ENCODE measurements at places on chromosomes 2 and 18. TPM values are rescaled to one million over a fixed set of nuclear protein-coding genes. Genes with fewer than 3 reads are reported as not detected.

- no peak for DNase-seq
These were observed 24.2 kb downstream of the TNS1 start for GRCh38 chr2:217978536-217979150.

DNA sequence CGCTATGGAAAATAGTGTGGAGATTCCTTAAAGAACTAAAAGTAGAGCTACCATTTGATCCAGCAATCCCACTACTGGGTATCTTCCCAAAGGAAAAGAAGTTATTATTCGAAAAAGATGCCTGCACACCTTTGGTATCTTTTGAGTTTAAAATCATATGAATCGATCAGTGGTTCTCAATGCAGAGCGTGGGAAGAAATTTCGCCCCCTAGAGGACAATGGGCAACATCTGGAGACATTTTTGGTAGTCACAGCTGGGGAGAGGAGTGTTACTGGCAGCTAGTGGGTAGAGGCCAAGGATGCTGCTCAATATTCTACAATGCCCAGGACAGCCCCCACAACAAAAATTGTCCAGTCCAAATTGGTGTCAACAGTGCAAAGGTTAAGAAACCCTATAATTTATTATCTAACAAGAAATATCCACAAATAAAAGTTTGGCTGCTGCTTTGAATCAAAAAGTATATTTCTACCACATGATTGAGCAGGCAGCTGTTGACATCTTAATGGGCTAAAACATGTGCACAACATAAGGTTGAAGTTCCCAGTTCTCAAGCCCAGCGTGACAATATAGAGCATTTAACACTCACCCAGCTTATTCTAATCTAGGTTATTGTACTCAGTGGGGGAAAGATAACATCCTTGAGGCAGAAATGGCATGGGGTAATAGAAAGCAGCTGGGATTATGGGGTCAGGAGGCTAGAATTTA lies 425.7 kb downstream of the LRATD1 start:
- DNase-seq, result no peak

GRCh38 chr2:201986463-201986735 lies 47.3 kb upstream of the FZD7 start:
- no peak for DNase-seq

GRCh38 chr18:49907346-49907929 lies 94.1 kb upstream of the ACAA2 start:
- DNase-seq, result no peak

- DNase-seq, result no peak
These were observed 9.7 kb upstream of the CUL3 start for GRCh38 chr2:224594840-224595239.

The C2orf15 gene
- total RNA-seq, result 0.19 TPM

GRCh38 chr2:150168595-150169236 lies 318.8 kb downstream of the RND3 start:
- no peak for DNase-seq

DNA sequence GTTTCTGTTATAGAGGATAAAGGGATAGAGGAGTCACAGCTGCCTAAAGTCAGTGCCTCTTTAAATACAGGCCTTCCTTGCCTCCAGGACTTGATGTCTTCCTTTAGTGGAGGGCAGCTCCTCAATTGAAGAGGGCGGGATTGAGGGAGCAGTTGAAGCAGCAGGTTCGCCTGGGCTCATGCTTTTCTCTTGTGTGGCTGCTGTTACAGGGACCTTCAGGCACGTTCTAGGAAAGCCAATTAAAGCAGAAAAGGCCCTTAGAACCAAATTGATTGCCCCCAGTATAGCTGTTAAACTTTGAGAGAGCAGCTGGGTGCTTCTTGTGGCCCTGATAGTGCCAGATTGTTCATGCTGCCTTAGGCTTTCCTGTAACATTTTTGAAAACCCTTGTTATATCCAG lies 42.0 kb upstream of the LTBP1 start:
- DNase-seq, result no peak

GRCh38 chr2:78718473-78718872 lies 307.0 kb upstream of the REG3G start:
- no peak for DNase-seq

DNA sequence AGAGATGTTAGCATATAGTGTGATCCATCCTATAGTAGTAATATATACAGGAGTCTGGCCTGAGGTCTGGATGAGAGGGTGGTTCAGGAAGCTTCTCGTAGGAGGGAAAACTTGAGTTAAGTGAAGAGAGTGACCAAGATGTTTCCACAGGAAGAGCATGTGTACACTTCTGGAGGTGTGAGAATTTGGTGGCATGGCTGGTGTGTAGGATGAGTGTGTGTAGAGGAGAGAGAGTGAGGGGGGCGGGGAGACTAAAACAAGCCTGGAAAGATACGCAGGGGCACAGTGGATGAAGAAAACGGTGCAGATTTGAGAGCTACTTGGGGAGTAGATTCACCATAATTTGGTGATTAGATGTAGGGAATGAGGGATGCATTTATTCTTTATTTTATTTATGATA lies 43.5 kb upstream of the CTLA4 start:
- DNase-seq, result no peak

DNA sequence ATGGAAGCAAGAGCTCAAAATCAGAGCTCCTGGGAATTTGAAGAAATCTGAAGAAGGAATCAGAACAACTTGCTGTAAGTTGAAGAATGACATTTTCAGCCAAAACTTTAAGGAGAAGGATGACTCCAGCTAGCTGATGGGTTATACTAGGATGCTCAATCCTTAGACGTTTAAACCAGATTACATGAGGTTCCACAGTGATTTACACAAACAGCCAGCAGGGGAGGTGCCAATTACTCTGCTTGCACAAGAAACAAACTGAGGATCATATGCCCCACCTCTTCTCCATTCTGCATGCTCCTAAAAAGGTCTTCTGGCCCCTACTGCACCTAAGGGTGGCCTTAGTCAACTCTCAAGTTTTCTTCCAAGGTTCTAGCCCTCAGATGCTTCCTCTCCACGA lies 47.9 kb upstream of the PCBP1 start:
- no peak for DNase-seq

DNA sequence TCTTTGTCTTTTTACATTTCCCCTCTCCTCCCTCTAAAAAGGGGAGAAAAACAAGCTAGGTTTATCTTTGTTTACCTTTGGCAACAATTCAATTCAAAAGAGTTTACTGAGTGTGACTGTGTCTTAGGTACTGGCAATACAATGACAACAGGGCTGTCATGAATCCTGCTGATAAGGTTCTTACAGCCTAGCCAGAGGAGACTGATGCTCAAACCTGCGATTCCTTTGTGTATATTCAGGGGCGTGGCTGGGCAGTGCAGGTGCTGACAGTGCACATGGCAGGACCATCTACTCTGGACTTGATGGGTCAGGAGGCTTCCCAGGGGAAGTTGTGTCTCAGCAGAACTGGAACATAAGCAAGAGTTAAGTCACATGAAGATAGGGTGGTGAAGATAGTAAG lies 23.2 kb upstream of the TTN start:
- no peak for DNase-seq

DNA sequence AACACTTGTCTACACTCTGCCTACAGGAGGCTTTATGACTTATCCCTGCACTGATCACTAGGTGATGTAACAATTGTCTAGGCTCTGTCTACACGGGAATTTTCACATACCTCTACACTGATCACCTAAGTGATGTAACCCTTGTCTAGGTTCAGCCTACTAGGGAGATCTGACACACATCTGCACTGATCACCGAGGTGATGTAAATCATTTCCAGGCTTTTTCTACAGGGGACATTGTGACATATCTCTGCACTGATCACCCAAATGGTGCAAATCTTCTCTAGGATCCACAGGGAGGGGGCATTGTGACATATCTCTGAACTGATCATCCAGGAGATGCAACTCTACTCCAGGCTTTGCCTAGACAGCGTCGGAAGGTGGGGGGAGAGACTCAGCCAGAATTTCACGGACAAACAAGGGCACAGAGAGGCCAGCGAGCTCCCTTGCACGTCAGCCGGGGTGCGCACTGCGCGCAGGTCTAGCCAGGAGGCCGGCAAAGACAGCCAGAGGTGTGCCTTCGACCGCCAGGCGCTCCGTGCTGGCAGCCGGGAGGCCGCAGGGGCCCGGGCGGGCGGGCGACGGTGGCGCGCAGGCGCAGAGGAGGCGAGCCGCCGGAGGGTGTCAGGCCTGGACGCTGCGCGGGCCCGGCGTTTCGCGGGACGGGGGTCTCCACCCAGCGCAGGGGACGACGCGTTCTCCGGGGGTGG lies 46.9 kb upstream of the USP14 start:
- peak; percentile 61 for DNase-seq

DNA sequence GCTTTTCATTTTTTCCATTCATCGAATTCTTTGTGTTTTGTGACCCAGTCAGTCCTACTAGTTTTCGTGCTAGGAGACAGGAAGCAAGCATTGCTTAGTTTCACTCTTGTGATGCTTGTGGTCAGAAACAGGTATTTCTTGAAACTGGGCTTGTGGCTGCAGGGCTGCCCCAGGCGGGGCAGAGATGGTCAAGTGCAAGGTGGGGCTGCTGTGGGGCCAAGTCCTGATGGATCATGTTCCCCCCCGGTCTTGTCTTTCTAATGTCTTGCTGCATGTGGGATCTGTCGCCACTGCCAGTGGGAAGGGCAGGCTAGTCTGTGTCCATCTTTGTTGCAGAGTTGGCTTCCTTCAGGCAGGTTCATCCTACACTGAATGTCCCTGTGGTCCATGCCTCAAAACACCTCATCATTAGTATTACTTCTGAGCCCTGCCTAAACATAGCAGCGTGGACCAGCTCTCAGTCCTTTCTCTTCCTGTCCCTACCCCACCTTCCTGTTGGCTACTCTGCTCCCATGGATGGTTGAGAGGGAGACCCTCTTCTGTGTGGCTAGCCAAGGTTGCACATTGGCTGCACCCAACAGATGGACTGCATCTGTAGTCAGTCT lies 38.7 kb downstream of the INPP4A start:
- no peak for DNase-seq

The TBR1 gene
- not detected for total RNA-seq

The PDE11A gene
- total RNA-seq, result not detected

The C2orf66 gene
- not detected for total RNA-seq

The SALL3 gene
- total RNA-seq, result not detected

DNA sequence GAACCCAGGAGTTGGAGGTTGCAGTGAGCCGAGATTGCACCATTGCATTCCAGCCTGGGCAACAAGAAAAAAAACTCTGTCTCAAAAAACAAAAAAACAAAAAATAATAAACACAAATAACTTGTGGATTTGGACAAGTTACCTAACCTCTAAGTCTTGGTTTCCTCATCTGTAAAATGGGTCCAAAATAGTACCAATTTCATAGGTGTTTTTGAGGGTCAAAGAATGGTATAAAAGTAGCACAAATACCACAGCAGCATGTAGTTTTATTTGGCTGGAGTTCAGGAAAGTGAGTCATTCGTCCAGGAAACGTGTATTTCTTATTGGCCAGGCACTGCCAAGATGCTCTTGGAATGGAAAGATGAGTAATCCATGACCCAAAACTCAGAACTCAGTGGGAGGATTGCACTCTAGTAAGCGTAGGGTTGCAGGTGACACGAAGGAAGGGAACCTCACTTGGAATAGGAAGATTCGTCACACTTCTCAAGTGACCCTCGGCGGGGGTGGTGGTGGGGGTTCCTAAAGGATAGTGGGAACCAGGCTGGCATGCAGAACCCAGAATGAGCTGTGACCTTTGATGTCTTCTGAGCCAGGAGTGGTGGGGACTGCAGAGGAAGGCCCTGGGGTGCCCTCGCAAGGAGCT lies 24.4 kb downstream of the GRHL1 start:
- no peak for DNase-seq

The TP53I3 gene
- 1.1 TPM for total RNA-seq

DNA sequence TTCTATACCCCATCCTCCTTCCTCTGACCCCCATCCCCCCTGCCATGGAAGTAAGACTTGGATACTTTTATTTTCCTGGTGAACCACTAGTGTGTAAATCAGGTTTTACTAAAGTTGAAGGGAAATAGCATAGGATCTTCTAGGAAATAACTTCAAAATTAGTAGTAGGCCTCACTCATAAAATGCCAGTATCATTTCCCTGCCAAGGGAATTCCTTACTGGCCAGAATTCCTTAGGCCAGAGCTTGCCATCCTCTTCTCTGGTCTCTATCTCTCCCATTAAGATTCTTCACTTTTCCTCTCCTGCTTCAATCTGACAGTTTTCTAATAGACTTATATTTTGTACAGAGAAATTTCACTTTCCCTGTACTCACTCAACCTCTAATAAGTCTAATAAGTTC lies 322.8 kb upstream of the TANK start:
- no peak for DNase-seq
